Memory B cell (primary cell): ENCODE measurements at places on chromosomes 2 and 18.

- DNase-seq: peak; percentile 19
Observed at GRCh38 chr2:85066874-85067351, 66.3 kb upstream of the TCF7L1 start.

DNA sequence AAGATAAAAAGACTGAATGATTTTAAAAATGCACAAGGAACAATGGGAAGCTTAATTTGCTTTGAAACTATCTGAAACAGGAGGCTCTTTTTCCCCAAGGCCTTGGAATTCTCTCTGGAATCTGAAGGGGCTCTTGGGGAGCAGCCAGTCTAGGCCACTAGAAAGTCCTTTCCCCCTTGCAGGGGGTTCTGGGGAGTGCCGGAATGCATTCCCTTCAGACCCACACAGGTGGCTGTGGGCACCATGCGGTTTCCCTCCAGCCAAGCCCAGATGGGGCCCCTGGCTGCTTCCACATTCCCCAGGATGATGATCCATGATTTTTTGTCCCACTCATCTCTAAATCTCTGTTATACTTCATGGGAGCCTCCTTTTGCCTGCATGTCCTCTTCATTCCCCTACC, 10.7 kb downstream of the GPR45 start:
- DNase-seq: no peak

DNA sequence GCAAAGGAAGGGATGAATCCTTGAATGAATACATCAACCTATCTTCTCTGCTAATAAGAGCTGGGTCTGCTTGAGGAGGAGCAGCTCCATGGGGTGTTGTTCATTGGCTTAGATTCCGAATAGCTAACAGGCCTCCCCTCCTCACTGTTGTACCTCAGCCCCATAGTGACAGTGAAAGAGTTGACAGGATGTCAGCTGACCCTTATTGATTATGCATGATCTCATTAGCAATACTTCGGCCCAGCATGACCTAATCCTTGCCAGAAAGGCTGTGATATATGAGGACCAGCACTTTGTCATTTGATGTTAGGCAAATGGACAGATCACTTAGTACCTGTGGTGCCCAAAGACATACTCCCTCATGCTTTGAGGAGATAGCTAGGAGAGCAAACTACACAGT, 1333.7 kb upstream of the CELF4 start:
- no peak for DNase-seq

- no peak for DNase-seq
Observed at GRCh38 chr2:210299866-210300373, 15.1 kb downstream of the MYL1 start.

- DNase-seq: no peak
Observed at GRCh38 chr2:63881205-63881604, 39.5 kb downstream of the UGP2 start.

DNA sequence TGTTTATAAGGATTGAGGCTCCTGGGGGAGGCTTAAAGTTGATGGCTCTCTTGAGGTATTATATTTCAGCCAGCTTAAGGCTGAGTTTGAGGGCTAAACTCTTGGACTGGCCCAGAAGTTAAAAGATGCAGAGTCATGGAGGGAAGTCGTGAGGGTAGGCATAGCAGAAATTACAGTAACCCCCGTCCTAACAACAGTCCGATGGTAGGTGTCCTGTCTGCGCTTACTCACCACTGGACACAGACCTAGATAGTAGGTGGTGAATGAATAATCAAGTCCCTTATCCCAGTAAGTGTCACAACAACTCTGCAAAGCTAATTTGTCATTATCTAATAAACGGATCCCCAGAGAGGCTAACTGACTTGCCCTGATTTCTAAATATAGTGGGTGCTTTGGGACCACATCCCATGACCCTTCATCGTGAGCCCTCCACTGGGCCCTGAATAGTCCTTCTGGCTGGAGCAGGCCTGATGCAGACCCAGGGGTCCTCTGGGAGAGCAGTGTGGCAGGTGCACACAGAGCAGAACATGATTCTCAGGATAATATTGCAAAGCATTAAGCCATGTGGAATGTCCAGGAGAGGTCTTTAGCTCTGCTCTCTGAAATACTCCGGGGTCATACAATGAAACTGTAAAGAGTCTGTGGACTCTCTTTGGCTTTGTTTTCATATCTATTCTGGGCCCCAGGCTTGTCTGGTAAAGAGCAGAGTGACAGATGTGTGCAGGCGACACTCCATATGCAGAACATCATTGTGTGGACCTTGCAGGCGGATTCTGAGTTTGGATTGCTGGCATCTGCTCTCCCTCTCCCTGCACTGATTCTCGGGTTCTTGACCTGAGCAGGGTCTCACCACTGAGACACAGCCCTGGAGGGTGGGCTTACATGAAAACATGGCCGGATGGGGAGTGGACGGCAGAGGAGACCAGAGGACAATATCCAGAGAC, 98.1 kb downstream of the RNF144A start:
- no peak for DNase-seq

- DNase-seq: no peak
Observed at GRCh38 chr2:181111059-181111458, 130.7 kb downstream of the UBE2E3 start.

DNA sequence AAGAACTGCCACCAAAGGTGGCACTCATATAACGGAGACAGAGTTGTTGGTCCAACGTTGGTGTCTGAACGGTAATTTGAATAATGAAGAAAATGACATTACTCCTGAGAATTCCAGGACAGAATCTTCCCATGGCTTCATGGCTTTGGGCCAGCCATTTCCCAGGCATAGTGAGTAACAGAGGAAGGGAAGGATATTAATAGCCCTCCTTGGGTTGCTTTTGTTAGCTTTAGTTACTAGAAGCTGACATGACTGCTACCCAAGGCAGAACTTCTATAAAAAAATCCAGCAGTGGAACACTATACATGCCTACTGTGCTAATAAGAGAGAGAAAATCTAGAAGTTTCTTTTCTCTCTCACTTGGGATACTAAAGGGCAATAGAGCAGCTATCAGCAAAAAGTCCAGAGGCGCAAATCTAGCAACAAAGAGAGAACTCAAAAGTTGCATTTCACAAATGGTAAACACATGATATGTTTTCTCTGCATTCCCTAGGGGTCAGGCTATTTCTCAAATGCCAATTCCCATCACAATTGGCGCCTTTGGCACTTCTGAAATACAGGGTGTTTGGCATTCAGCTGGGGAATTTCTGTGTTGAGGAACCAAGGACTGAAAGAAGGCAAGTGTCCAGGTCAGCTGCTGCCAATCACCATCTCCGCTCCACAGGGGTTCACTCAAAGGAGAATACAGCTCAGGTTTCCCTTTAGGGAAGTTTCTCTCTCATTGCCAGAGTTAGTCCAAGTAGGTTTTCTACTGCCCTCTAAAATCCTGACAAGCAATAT, 160.8 kb upstream of the KYNU start:
- DNase-seq: no peak

- DNase-seq: no peak
Observed at GRCh38 chr2:146415291-146415690, 1429.5 kb upstream of the ACVR2A start.

GRCh38 chr2:222398446-222398885, 25.9 kb upstream of the SGPP2 start:
- no peak for DNase-seq

- no peak for DNase-seq
Observed at GRCh38 chr18:58175122-58175785, 131.2 kb downstream of the NEDD4L start.

GRCh38 chr2:2845806-2846315, 514.8 kb upstream of the MYT1L start:
- DNase-seq: no peak

GRCh38 chr2:230011617-230012016, 57.1 kb downstream of the SLC16A14 start:
- no peak for DNase-seq

GRCh38 chr2:64317707-64318475, 136.1 kb upstream of the LGALSL start:
- DNase-seq: no peak

DNA sequence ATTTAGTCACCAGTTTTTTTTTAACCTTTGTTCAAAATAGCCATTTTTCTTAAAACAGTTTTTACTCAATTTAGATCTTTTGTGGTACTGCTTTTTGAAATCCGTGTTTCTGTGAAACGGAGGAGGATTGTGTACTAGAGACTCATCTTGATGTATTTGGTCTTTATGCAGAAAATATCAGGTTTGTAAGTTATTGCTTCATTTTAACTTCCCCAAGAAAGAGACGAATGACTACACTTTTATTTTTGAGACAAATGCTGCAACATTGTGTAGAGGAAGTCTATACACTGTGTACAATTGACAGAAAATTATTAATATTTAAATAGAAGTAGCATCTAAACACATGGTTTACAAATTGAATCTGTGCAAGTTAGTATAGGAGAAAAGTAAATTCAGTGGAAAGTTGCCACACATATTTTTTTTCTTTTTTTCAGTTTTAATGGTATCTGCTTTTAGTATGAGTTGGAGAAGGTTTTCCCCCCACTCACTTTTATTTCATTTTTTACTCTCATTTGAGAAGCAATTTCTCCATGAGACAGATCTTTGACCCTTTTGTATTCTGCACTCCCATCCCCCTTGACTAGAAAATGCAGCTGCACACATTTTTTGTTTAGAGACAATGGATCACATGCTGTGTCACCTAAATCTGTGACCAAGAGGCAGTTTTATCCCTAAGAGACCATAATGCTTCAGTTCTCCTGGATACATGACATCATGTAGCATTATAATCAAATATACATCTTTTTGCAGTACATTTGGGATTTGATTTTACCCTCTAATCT, 200.8 kb upstream of the STON1 start:
- no peak for DNase-seq

DNA sequence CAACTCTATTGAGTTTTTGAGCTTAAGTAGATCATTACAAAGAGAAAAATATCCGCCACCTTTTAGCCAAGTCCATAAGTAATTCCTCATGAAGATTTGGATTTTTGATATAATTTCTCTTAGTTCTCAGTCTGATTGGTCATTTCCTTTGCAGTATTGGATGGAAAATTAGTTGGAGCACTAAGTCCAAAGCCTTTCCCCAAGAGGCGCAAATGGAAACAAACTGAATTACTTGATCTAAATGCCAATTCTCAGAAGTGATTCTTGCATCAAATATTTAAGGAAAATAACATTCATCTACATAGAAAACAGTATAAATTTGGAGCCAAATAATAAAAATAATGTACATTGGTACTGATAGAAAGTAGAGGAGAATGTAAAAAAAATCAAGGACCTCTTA, 115.6 kb downstream of the CACNB4 start:
- no peak for DNase-seq

- DNase-seq: no peak
Observed at GRCh38 chr2:121897335-121897970, 142.0 kb downstream of the TSN start.

DNA sequence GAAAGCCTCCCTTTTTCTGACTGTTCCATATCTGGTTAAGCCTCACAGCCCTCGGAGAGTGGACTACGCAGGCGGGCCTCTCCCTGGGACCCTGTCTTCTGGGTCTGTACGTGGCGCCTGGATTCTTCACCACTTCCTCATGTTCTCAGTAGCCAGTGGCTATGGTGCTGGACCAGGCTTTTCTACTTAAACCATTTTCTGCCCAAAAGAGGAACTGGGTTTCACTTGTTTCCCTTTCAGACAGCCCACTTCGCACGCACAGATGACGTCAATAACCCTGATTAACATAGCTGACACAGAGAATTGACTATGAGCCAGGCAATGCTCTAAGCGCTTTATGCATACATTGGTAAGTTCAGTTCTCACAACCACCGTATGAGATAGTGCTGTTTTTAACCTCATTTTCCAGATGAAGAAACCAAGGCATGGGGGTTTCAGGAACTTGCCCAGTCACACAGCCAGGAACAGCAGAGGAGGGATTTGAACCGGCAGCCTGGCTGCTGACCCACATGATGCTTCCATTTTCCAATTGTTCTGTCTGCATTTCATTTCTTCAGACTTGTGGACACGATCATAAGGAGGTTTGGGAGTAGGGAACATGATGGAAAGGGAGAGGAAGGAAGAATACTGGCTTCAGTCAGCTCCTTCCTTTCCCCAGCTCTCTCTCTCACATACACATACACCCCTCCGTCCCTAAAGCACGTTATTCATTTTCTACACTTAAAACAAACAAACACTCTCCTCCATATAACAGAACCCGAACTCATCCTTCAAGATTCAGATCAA, 41.7 kb downstream of the MYOM1 start:
- DNase-seq: peak; percentile 61

GRCh38 chr2:12436483-12436882, 280.3 kb upstream of the TRIB2 start:
- DNase-seq: no peak

GRCh38 chr2:223319601-223320000, 267.6 kb downstream of the KCNE4 start:
- no peak for DNase-seq

- no peak for DNase-seq
Observed at GRCh38 chr2:19028587-19029375, 329.6 kb downstream of the OSR1 start.

GRCh38 chr2:157032017-157032416, 225.5 kb upstream of the GALNT5 start:
- DNase-seq: no peak

- no peak for DNase-seq
Observed at GRCh38 chr2:102783506-102784183, 21.8 kb downstream of the TMEM182 start.

- no peak for DNase-seq
Observed at GRCh38 chr2:158993030-158993429, 24.6 kb downstream of the TANC1 start.

GRCh38 chr2:46971929-46972328, 56.3 kb upstream of the MCFD2 start:
- DNase-seq: no peak

GRCh38 chr2:161136696-161137324, 23.4 kb upstream of the TANK start:
- peak; percentile 83 for DNase-seq

- DNase-seq: no peak
Observed at GRCh38 chr2:184294831-184295230, 303.5 kb upstream of the ZNF804A start.

GRCh38 chr18:78743078-78743477, 236.5 kb upstream of the SALL3 start:
- no peak for DNase-seq

GRCh38 chr2:174764280-174765255, at the start of gene CHRNA1:
Gene CHRNA1, minus strand, starts transcription at chr2:174764472. Its CDS starts 78 bp downstream, at chr2:174764394.
- no peak for DNase-seq

- DNase-seq: no peak
Observed at GRCh38 chr2:164479460-164479859, 141.8 kb downstream of the GRB14 start.

- DNase-seq: no peak
Observed at GRCh38 chr18:60739212-60739611, 366.6 kb upstream of the MC4R start.
